ENCODE measurements at places on chromosomes 3 and 15. TPM values are rescaled to one million over a fixed set of nuclear protein-coding genes. Genes with fewer than 3 reads are reported as not detected.

DNA sequence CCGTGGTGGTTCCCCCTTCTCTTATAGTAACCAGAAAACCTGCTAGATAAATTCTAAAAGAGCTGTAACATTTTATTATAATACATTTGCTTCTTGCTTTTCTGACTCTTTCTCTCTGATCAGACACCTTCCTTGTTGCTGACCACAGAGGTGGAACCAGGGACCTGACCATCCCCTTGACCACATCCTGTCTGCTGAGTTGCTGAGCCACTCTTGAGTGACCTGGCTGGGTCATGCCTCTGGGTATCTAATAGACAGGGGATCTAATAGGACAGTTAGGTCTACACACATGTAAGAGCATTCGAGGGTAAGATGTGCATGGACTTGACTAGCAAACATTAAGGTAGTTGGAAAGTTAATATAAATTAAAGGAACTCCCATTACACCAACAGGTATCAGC is 22.8 kb upstream of the TRIM59 start:
- DNase-seq, result no peak
- H3K36me3 ChIP-seq, result peaks cover 5% of the 10 kb centered on the region
- no peak overlapping the region for H3K4me3 ChIP-seq
- H3K4me1 ChIP-seq, result peaks cover 4% of the 10 kb centered on the region
- peaks cover 11% of the 10 kb centered on the region for H3K27me3 ChIP-seq
- no peak overlapping the region for H3K27ac ChIP-seq

Gene WDR48
- 61.4 TPM for total RNA-seq

DNA sequence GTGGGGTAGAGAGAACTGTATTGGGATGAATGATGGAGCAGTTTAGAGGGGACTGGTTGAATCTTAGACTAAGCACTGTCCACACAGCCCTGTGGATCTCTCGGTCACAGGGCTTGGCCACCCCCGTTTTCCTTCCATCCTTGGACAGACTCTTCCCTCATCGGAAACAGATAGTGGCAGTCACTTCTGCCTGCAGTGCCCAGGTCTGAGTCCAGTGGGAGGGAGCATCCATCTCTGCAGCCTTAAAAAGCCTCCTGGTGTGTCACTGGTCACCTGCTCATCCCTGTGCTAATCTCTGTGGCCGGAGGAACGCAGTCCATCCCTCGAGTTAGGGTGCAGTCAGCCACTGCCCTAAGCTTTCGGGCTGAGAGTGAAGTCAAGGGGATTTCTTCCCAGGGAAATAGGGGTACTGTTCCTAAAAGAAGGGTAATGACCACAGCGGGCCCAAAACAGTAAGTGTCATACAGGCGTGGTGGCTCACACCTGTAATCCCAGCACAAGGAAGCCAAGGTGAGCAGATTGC is 32.0 kb downstream of the PLA2G4D start:
- DNase-seq, result peak; percentile 54
- H3K27me3 ChIP-seq, result peaks cover 15% of the 10 kb centered on the region
- H3K4me3 ChIP-seq, result no peak overlapping the region
- peaks cover 7% of the 10 kb centered on the region for H3K4me1 ChIP-seq

DNA sequence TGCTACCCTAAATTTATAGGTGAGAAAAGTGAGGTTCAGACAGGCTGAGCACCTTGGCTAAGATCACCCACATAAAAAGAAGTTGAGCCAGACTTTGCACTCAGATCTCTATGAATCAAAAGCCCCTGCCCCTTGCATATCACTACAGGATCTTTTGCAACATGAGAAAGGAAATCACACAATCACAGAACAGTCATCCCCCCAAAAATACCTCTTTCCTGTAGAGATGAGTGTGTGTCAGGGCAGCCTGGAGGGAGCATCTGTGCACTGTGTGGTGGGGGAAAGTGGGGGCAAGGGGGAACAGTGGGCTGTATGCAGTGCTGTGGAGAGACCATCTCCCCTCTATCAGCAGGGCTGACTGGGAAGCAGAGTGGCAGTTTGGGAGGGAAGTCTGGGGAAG is 46.6 kb downstream of the EPHB3 start:
- H3K4me3 ChIP-seq, result no peak overlapping the region
- no peaks in the 10 kb centered on the region for H3K36me3 ChIP-seq
- H3K27me3 ChIP-seq, result peaks cover 28% of the 10 kb centered on the region
- no peak overlapping the region for H3K27ac ChIP-seq
- H3K4me1 ChIP-seq, result peaks cover 43% of the 10 kb centered on the region
- DNase-seq, result no peak

GRCh38 chr15:80568876-80569605 is 126.1 kb upstream of the ABHD17C start:
- H3K4me1 ChIP-seq, result peaks cover 9% of the 10 kb centered on the region
- H3K27ac ChIP-seq, result no peak overlapping the region
- no peaks in the 10 kb centered on the region for H3K36me3 ChIP-seq
- no peak overlapping the region for H3K4me3 ChIP-seq
- DNase-seq, result no peak
- no peaks in the 10 kb centered on the region for H3K27me3 ChIP-seq

Measured in type B pancreatic cell (in vitro differentiated cells).